Esophagus squamous epithelium (tissue), 5 donors: ENCODE measurements at places on chromosomes 3 and 15. TPM values are rescaled to one million over a fixed set of nuclear protein-coding genes. Genes with fewer than 3 reads are reported as not detected.

GOLGA8R gene
- total RNA-seq: 0.66 TPM

GRCh38 chr3:115099986-115100571 lies 47.0 kb downstream of the ZBTB20 start:
- no peak for DNase-seq

DNA sequence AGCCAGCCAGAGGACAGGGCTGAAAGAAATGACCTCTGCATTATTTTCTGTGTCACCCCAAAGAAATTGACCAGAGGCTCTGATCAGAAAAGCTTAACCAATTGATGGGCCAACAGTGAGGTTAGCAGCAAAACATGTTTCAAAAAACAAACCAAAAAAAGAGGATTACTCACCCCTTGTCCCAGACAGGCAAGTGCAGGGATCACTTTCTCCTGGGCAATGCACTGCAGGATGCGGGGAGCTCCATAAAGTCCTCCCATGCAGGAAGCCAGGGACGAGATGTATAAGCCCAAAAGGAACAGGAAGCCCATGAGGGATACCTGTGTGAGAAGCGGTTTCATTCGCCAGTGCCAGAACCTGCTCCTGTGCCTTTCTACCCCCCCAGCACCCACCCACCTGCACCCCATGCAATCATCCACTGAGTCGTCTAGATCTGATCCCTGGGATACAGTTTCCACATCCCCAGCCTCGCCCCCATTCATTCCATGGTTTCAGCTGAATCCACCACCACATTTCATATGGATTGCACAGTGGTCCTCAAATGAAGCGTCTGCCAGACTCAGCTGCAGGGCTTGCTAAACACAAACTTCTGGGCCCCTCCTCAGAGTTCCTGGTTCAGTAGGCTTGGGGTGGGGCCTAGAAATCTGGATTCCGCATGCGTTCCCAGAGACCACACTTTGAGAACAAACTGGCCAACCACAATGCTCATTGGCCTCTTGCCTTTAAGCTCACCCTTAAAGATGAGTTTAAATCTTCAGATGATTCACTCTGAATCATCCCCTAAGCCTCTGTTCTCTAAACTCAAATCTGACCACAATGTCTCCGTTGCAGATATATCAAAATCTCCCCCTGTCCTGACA lies 54.4 kb upstream of the HEG1 start:
- DNase-seq: no peak

GRCh38 chr3:113783463-113783862 lies 36.6 kb downstream of the ATP6V1A start:
- no peak for DNase-seq

DNA sequence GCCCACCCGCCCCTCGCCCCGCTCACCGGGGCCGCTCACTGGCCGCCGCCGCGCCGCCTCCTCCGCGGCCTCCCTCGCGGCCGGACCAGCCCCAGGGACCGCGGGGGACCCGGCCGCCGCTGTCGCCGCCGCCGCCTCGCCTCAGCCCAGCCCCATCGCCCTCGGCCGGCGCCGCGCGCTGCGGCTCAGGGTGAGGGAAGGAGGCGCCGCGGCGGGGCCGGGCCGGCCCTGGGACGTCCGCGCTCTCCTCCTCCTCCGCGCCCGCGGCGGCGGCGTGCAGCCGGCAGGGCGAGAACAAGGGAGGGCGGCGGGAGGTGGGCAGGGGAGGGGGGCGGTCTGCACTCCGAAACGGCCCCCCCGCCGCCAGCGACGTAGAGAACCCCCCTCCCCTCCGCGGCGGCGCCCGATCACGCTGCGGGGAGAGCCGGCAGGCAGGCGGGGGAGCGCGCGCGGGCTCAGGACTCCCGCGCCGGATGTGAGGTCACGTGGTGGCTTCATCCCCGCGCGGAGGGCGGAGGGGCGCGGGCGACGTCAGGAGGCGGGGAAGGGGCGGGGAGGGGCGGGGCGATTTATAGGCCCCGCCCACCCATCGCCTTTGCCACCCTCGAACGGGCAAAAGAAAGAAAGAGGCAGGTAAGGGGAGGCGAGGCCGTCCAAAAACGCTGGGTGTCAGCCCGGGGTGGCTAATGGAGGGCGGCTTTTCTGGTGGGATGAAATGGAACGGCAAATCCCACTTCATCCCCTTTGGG lies at the start of gene ATP13A3:
TSS of gene ATP13A3 (minus strand) at position 463 of the 749 bp plus-strand sequence. CDS start 24,812 bp downstream, outside the sequence.
- DNase-seq: peak; percentile 63
